ENCODE measurements at places on chromosomes 7 and 10.

DNA sequence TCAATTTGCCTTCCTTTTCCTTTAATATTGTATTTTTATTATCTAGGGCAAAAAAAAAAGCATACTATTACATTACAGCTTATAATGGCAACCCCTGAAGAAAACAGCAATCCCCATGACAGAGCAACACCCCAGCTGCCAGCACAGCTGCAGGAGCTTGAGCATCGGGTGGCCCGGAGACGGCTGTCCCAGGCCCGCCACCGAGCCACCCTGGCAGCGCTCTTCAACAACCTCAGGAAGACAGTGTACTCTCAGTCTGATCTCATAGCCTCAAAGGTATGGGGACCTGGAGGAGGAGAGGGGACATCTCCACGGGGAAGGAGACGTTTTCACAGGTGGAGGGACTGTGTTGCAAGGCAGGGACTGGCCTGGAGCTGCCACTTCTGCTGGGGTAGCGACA is 6.8 kb downstream of the STRA8 start:
- no peak for DNase-seq

DNA sequence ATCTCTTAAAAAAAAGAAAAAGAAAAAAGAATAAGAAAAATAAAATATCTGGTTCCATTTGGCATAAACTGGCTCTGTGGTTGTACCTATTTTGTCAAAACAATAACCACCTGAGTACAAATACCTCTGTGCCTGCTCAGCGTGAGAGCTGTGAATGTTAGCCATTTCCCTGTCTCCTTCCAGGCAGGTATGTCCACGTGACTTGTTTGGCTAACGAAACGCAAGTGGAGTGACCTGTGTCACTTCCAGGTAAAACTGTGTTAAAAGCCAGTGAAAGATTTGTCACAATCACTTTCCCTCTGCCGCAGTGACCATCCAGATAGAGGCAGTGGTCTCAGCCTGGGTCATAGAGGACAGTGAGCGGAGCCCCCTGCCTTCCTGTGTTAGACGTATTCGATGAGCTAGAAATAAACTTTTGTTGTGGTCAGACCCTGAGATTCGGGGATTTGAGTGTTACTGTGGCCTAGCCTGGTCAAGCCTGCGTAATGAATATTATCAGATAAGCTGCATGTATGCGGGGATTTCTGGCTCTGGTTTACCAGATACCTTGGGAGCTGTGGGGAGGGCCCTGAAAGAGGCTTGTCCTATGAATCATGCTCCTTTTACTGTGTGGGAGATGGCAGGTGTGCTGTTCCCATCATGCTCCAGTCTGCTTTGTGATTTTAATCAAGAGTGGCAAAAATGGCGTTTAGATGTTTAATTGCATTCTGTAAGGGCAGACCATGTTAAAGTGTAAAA is 3.8 kb downstream of the PTER start:
- no peak for DNase-seq

GRCh38 chr7:99766484-99767099 is 17.4 kb downstream of the CYP3A4 start:
- no peak for DNase-seq

- no peak for DNase-seq
Measured at GRCh38 chr10:123614888-123615287, 51.3 kb upstream of the GPR26 start.

DNA sequence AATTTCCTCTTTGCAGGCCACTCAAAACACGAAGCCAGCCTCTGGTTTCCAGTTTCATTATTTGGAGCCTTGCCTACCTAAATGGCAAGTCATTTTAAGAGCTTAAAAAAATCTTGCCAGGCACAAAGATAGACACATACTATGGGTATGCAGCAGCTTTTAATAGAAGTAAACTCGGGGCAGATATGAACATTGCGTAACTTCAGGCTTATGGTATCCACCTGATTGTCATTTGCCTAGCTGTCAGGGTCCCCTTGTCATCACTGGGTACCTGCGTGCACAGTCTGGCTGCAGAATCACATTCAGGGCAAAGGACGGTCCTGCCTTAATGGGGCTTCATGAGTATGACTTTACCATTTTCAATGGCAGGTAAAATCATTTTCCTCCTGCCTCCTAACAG is 466.1 kb upstream of the NRP1 start:
- DNase-seq, result no peak
